LNCaP clone FGC (cell line): ENCODE measurements at places on chromosomes 11 and 22.

DNA sequence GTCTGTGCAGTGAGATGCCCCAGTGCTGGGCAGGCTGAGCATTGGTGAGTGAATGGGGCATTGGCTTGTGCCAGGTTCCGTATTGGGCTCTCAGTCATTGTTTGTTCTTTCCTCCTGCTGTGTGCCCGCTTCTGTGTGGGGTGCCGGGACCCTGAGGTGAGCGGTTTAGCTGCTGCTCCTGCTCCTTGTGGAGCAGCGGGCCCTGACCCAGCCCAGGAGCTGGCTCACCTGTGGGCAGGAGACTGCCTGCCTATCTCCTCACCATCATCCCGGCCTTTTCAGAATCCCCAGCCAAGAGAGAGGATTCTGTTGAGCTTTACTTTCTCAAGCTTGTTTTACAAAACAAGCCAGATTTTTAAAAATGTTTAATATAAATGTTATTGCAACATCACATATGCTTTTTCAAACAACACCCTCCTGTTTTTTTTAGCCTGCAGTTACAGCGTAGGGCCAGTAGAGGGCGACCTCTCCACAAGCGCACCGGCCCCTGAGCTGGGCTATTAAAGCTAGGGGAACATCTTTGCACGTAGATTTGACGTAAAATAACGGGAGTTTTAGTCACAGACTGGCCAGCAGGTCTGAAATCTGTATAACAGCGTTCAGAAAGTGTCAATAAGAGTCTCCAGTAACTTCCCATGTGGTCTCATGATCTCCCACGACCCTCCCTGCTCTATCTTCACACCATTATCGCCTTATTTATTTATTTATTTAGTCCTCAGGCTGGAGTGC, 25.1 kb upstream of the RELT start:
- peak; percentile 7 for DNase-seq

DNA sequence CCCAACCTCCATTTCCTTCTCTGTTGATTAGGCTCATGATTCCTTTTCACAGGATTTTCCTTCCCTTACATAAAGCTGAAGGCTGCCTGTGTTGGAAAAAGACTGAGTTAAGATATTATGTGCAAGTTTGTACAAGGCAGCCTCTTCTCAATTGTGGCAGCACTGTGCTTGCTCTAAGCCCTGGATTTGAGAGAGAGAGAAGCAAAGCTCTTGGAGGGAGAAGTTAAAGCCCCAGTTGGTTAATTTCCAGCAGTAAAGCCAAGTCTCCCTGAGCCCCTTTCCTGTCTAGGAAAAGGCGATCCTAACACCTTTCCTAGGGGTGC, 128.3 kb upstream of the SESN3 start:
- no peak for DNase-seq

GRCh38 chr22:36419177-36419911, 31.6 kb upstream of the MYH9 start:
- no peak for DNase-seq

DNA sequence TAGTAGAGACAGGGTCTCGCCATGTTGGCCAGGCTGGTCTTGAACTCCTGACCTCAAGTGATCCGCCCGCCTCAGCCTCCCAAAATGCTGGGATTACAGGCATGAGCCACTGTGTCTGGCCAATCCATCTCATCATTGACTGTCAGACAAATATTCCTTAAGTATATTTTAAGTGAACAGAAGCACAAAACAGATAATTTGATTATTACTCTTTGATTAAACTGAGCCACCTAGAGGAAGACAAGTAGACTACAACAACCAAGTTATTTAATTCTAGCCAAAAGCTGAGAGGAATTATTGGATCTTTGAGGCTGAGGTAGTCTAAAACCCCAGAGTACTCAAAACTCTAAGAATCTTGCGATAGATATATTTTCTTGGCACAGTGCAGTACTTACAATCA, 1.2 kb downstream of the ACRV1 start:
- DNase-seq = no peak

- DNase-seq = no peak
Observed at GRCh38 chr11:115699733-115700132, 195.5 kb upstream of the CADM1 start.

GRCh38 chr11:64084951-64085710, 49.4 kb downstream of the FLRT1 start:
- DNase-seq = no peak

DNA sequence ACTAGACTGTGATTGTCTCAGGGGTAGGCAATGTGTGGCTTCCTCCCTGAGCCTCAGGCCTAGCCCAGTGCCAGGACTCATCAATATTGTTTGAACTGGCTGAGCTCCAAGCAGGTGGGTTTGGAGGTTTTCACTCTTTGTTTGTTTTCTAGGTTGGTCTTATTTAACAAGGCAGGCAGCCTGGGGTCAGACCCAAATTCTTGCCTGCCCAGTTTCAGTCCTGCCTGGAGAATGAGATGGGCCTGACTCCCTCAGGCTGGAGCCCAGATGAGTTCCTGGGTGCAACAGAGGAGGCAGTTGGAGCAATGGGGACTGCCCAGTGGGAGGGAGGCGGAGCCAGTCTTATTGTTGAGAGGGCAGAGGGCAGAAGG, 28.3 kb upstream of the TP53I11 start:
- DNase-seq = peak; percentile 100

DNA sequence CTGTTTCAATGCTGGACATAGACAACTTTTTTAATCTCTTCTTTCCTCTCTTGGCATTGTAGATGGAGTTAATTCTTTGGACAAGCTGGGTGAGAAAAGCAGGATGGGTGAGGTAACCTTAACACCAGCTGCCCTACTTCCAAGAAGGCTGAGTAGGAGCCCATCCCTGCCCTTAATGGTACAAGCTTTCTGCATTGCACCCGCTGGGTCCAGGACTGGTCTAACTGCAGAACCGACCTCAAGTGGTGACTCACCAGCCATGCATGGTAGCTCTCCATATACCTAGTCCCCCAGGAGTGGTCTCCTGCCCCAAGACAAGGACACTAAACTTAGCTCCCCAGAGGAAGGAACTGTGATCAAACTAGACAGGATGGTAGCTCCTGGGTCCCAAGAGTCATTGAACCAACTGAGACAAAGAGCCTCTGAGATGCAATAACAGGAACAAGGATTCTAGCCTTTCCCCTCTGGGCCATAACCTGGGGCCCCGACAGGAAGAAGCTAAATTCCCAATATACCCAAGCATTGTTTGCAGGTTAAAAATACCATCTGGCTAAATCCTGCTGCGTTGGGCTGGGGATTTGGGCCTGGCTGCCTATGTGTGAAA, 32.1 kb downstream of the RPL27A start:
- DNase-seq = no peak

DNA sequence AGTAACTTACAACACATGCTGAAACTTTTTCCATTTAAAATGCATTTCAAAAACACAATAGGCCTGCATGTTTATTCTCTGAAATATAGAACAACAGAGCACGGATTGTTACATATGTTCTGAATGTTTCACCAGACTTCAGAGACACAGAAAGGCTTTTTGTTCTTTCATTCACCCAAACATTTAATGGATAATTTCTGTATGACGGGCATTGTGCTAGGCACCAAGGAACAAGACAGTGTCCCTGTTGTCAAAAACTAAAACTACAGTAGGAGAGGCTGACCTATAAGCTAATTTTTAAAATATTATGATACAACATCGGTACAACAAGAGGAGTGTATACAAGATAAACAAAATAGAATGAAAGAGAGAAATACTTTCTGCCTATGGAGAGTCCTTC, 81.9 kb upstream of the TEAD1 start:
- DNase-seq = no peak
